ENCODE measurements at places on chromosomes 6 and 20.

GRCh38 chr6:116969211-116969863 is 92.3 kb downstream of the RFX6 start:
- DNase-seq, result peak; percentile 14

DNA sequence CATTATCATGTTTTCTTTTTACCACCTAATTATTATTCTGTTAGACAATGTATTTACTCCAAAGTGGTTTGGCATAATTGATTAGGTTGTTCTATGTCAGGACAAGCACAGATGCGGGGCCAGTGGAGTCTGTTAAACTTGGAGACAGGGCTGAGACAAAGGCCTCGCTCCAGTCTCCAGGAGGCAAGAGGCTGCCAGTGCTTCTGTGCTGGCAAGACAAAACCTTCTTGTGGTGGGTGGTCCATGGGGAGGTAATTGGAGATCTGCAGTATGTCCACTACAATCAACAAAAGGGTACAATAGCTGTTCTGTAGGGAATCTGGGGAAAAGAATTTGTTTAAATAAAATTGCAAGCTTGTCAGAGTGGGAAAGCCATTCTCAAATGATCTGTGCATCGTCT is 677.2 kb upstream of the SLC35B3 start:
- DNase-seq, result no peak

GRCh38 chr6:43668151-43669028 is 19.2 kb downstream of the MRPS18A start:
- peak; percentile 21 for DNase-seq

DNA sequence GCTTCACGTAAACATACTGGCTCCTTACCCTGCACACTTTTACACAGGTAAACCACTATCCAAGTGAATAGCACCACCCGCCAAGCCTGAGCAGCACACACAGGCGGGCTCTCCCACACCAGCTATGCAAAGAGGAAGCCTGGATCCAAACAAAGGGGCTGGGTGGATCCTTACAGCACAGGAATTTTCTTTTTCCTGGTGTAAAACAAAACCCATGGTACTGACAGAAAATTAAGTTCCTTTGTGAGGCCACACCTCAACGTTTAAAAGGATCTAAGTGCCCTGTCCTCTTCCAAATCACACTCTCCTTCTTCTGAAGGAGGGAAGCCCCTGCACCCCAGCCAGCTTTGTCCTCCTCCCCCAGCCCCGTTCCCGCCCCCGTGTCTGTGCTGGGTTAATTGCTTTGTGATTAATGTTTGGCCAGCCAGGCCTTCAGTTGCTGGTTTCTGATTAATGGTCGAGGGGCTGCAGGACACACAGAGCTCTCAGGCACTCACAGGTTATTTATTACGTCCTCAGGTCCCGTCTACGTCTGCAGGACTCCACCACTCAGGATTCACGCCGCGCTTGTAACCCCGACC is 6.1 kb downstream of the DACT2 start:
- no peak for DNase-seq

GRCh38 chr6:160298121-160298520 is 39.5 kb upstream of the SLC22A2 start:
- no peak for DNase-seq

DNA sequence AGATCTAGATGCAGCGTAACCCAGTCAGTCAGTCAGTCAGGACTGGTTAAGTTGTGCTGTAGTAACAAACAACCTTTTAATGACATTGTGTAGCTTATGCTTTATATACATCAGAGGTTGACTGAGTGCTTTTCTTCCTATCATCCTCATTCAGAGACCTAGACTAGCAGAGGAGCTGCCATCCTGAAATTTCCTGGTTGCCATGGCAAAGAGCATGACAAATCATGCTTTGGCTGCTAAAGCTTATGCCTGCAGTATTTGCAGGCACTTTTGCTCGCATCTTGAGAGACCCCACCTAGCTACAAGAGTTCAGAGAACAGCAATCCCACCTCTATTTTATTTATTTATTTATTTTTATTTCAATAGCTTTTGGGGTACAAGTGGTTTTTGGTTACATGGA is 244.0 kb downstream of the BTBD3 start:
- no peak for DNase-seq

GRCh38 chr20:7772371-7772770 is 167.9 kb downstream of the HAO1 start:
- no peak for DNase-seq

- no peak for DNase-seq
Measured at GRCh38 chr6:130991422-130992137, 71.5 kb downstream of the EPB41L2 start.

DNA sequence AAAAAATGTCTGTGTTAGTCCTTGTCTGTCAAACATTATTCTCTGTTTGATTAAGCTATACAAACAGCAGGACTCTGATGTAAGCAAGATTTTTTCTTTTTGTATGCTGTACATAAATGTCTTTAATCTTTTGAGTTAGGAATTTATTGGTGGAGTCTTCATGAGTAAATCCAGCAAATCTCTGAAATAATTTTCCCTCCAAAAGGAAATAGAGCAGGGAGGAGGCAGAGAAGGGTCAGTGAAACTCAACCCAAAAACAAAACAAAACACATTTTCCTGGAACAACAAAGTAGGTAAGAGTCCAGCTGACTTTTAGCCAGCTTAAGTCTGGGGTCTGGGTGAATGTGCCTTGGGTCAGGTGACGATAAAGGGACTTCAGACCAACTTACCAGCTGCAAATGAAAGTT is 113.7 kb downstream of the FOXA2 start:
- DNase-seq, result no peak

DNA sequence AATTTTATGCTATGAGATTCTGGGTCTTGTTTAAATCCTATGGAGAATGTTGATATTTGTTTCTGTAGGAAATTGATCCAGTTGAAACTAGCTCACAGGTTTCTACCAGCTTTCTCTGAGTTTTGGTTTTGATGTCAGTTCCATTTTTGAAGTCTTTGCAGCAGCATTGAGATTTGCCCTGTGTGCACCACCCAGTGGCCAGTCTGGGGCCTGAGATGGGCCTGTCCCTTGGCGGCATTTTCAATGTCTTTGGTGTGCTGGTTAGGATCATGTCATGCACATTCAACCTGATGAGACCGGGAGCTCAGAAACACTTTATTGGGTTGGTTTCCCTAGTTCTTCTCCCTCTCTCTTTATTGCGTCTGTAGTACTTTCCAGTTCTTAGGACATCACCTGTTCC is 395.2 kb upstream of the MAP3K7 start:
- DNase-seq, result no peak

DNA sequence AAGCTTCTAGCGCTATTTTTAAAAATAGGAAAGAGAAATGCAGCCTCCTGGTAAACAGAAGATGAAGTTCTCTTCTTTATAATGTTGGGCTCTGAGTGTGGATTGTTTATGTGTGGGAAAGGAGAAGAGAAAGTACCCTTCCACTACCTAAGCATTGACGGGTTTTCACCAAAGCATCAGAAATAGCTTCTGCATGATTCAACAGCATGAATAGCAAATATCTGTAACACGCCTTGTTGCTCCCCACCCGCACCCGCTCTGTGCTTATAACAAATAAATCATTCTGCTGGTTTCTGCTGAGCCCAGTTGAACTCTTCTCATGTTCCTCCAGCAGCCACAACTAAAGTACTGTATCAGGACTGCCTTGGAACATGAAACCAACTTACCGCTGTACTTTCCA is 20.7 kb downstream of the TXLNB start:
- DNase-seq, result no peak

- DNase-seq, result no peak
Measured at GRCh38 chr6:4388675-4389074, 253.3 kb upstream of the ECI2 start.

DNA sequence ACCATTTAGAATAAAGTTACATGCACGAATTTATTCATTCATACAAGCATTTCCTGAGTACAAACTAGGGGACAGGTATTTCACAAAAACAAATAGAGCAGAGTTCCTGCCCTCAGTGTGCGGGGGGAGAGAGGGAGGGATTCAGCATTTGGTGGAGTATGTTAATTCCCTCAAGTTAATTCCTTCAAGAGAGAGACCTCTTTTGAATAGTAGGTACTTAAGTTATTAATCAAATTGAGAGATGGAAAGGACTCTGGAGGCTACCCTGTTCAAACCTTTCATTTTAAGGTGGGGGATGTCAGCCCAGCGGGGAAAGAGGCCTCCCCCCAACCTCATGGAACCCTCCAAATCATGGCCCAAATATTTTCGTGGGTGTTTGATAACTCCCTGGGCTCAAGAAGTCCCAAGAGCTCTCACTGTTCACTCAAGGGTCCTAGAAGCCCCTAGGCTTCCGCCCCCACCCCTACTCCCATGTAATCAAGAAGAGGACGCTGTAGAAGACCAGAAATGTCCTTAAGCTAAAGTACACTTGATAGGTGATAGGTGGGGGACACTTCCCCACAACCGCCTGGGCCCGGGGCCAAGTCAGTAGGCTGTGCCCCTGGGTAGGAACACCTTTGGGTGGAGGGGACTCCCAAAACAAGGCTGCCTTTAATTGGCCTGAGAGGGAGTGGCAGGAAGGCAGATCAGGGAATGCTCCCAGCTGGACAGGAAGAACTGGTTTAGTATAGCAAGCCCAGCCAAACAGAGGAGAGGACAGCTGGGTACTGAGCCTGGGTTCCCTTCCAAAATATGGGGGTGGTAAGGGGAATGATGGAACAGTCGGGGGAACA is 2.9 kb downstream of the SDC4 start:
- no peak for DNase-seq

DNA sequence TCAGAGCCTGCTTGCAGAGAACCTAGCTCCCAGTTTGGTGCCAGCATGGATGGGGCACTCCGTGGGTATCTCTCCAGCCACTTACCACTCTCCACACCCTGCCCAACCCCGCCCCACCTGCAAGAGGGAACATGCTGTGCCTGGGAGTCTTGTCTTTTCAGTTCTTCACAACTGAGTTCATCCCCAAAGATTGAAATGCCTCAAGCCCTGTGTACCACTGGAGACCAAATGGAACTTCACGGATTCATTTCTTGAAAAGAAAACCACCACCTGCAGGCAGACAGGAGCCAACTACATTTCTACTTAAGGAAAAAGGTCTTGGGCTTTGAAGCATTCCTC is 50.1 kb downstream of the TRERF1 start:
- DNase-seq, result no peak

GRCh38 chr6:44918671-44919296 is 409.3 kb upstream of the RUNX2 start:
- DNase-seq, result no peak

- peak; percentile 57 for DNase-seq
Measured at GRCh38 chr6:30615958-30616810, 859 bp downstream of the PPP1R10 start.

GRCh38 chr6:149463781-149464180 is 21.0 kb downstream of the ZC3H12D start:
- DNase-seq, result no peak

- DNase-seq, result no peak
Measured at GRCh38 chr6:24240943-24241342, 114.9 kb downstream of the NRSN1 start.

- no peak for DNase-seq
Measured at GRCh38 chr20:40782043-40782368, 93.0 kb upstream of the MAFB start.

- no peak for DNase-seq
Measured at GRCh38 chr6:162345051-162345511, 382.5 kb downstream of the PRKN start.
